ENCODE measurements at places on chromosomes 11 and 22.
A peak's percentile ranks its signal among the peaks of the same experiment; 100 is the strongest.

DNA sequence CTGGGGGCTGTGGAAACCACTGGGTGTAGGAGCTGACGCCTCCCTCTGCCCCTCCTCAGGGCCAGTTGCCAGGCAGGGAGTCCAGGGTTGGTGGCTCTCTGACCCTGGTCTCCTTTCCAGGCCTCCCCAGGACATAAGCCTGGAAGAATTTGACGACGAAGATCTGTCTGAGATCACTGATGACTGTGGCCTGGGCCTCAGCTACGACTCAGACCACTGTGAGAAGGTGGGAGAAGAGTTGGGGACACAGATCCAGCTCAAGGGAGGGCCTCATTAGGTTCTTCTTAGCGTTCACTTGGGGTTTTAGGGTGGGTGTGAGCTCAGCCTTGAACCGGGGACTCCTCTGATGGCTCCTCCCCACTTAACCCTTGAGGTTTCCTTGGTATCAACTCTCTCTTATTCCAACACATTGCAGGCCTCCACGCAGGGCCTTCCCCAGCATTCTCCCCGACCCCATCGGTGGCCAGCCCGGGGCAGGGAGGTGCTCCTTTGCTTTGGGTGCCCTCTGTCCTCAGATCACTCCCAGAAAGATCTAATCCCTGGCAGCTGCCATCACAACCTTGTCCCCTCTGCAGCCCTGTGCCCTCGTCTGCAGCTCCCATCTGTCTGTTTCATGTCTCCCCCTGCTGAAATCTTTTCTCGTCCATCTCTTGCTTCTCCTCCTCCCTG lies 1.2 kb downstream of the MAPK8IP2 start:
- DNase-seq = no peak

DNA sequence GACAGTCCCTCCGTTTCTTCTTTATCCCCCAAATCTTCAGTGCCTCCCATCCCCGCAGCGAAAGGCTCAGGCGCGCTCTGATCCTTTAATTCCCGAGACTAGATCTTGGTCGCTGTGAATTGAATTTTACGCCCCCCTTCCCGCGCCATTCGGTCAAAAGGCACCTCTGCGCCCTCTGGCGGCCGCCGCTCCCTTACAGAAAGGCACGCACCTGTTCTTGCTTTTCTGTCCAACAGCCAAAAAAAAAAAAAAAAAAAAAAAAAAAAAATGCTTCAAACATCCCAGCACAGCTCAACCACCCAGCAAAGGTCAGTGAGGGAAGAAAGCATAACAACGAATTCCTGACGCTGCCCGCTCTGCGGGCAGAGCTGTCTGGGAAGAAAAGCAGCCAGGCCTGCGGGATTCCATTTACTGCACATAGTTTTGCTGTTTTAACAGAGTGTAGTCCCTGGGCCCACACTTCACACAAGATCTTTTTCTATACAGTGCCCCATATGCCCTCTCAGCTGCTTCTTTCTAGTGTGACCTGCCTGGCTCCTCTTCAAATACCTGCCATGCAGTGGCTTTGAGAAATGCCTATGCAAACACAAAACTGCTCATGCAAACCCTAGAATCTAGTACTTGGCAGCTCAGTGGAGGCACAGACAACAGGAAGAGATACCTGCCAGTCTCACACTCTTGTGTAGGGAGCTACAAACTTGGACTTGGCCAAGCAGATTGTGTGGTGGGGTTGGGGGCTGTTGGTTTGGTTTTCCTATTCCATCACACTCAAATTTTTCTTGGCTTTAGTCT lies 1.3 kb upstream of the ESAM start:
- peak; percentile 88 for DNase-seq

DNA sequence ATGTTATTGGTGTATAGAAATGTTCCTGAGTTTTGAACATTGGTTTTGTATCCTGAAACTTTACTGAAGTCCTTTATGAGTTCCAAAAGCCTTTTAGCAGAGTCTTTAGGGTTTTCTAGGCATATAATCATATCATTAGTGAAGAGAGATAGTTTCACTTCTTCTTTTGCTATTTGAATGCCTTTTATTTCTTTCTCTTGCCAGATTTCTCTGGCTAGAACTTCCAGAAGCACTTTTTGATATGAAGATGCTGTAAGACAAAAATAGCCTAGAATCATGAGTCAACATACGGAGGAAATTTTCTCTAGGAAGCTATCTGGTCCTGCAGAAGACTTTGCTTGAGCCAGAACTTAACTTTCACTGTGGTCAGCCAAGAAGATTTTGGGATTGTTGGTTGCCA lies 86.7 kb upstream of the IZUMO1R start:
- DNase-seq = no peak

DNA sequence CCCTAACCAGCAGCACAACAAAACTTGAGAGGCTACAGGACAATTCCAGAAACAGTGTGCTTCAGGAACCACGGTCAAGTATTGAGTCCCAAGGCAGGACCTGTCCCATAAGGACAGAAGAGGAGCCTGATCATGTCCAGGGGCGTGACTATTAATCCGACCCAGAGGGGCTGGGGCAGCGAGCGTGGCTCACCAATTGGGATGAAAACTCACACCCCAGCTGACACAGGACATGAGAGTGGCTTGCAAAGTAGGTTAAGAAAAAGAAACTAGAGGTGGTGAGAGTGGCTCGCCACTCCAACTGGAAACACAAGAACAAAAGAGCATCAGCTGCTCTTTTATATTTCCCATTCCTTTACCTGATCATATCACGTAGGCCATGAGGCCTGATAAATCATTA lies 16.0 kb upstream of the FEZ1 start:
- DNase-seq = no peak

GRCh38 chr11:77522215-77522614 lies 48.3 kb upstream of the PAK1 start:
- no peak for DNase-seq

DNA sequence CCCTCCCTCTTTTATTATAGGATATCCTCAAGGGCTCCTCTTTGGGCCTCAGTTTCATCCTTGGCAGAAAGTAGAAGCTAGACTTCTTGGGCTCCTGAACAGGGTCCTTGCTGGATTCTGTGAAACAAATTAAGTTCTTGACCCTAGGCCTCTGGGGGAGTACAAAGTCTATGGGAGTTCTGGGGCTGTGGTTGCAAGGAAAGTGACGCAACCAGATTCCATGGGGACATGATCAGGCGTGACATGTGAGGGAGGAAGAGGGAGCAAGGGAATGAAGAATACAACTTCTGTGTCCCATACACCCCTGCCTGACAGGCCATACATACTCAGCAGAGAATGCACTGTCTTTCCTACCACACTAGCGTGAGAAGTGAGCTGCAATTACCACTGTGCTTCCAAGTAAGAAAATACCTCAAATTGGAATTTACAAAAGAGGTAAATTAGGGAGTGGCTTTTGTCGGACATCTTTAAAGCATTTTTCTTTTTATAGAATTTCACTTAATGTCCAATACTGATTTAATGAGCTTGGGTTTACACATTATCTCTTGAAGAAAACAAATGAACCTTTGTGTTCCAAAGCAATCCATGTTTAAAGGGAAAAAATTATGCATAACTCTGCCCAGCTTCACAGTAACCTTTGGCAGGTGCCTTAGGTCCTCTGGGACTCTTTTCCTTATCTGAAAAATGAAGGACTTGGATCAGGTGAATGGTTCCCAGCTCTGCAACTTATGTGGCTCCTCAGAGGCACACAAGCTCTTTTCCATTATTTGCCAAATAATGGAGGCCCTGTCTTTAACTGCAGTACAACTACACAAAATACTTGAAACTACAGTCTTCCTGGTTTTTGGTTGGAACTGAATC lies 38.9 kb downstream of the LIMK2 start:
- DNase-seq = no peak

GRCh38 chr11:75888416-75888815 lies 73.4 kb downstream of the UVRAG start:
- no peak for DNase-seq

GRCh38 chr11:3904228-3904627 lies 48.8 kb downstream of the STIM1 start:
- no peak for DNase-seq

DNA sequence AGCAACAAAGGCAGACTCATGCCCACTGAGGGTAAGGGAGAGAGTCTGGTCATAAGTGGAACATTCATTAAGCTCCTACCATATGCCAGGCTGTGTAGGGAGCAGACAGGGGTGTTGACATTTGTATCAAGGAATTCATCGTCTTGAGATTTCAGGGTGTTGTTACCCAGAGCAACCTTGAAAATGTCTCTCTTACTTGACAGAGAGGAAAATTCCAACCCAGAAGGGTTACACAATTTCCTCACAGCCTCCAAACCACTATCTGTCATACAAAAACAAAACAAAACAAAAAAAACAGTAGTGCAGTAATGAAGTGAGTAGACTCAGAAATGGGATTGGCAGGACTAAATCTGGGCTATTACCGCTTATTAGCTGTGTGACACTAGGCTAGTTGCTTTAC lies 113.2 kb downstream of the MIAT start:
- no peak for DNase-seq

DNA sequence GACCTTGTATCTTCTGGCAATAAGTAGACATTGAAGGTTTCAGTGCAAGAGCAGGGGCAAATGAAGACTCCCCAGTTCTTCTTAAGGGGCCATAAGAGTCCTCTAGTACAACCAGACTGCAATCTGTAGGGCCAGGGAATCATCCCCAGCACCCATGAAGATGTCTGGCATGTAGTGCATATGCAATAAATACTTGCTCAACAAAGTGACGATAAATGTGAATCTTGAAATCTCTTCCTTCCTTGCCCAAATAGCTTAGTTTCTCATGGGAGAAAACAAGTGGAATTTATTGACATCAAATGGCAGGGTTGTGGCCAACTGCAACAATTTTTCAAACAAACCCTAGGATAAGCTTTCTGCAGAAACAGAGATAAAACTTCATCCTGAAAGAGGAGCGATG lies 107.6 kb downstream of the ABTB2 start:
- no peak for DNase-seq

DNA sequence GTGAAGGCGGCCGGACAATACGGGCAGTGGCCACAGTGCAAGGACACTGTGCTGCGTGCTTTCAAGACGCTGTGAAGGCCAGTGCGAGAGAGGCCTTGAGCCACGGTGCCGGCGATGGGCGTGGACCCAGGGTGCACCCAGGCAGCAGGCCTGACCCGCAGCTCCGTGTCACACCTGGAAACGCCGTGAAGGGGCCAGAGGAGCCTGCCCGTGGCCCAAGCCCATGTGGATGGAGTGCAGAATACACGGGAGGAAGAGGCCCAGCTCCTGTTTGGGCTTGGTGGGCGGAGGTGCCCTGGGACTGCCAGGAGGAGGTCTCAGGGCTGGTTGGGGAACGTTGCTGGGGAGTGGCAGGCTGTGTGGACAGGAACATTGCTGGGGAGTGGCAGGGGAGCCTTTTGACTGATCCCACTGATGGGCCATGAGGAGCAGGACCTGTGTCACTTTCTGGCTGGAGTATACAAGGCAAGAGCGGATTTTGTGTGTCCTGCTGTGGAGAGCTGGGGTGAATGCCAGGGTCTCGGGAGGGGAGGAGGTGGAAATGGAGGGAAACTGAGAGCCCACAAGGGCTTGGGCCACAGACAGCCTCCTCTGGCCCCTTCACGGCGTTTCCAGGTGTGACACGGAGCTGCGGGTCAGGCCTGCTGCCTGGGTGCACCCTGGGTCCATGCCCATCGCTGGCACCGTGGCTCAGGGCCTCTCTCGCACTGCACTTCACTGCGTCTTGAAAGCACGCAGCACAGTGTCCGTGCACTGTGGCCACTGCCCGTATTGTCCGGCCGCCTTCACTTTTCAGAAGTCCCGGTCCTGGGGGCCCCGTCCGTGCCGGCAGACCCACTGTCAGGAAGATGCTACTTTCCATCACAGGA lies 925.4 kb downstream of the BRD1 start:
- no peak for DNase-seq

DNA sequence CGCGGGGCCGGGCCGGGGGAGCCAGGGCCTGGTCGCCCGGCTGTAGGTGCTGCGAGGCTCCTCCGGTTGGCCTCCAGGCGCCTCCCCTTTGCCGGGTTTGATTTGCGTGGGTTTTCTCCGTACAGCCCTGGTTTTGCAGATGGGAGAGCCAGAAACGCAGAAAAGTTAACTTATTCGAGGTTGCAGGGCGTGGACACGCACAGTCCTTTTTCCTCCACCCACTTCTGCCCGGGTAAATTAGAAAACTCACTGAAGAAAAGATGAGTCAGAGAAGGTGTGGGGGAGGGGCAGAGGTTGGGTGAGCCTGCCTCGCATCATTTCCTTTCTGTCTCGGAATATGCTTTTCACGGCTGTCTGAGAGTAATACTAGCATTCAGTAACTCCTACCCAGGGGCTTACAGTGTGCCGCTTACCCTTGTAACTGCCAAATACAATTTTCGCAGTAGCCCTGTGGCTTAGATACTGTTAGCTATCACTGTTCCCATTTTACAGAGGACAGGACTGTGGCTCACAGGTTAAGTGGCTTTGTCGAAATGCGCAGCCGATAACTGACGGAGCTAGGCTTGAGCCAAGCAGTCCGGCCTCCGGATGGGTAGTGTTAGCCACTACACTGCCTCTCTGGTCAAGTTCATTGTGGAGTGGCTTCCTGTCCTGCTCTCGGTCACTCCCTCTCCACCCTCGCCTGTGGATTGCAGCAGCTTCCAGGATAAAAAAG lies 812 bp downstream of the FADD start:
- peak; percentile 82 for DNase-seq

GRCh38 chr11:112280268-112281126 lies 19.8 kb upstream of the PLET1 start:
- DNase-seq = no peak

DNA sequence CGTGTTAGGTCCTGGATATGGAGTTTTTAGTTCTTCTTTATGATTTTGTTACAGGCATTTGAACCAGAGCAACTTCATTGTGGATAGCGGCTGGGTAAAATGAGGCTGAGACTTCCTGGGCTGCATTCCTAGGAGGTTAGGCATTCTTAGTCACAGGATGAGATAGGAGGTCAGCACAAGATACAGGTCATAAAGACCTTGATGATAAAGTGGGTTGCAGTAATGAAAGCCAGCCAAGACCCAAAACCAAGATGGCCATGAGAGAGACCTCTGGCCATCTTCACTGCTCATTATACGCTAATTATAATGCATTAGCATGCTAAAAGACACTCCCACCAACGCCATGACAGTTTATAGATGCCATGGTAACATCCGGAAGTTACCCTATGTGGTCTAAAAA lies 23.4 kb upstream of the CLMP start:
- no peak for DNase-seq

- DNase-seq = no peak
Observed at GRCh38 chr11:2302306-2302895, 588 bp downstream of the TSPAN32 start.

GRCh38 chr11:130403271-130403804 lies 25.1 kb downstream of the ADAMTS8 start:
- DNase-seq = peak; percentile 66

DNA sequence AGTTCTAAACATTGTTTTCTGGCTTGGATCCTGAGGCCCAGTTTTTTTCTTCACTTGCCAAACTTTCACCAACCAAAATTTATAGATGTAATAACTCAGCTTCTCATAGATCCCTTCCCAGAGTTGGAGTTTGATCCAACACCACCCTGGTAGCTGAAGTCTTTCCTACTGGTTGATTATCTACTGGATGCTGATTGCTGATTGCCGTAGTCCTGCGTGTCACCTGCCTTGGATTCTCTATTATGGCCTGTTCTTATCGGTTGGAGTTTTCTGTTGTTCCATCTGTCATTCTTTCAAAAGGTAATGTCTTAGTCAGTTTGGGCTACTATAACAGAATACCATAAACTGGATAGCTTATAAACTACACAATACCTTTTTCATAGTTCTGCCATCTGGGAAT lies 17.3 kb upstream of the OR6X1 start:
- DNase-seq = no peak

Data from kidney (tissue), 22 donors.